ENCODE measurements at places on chromosomes 1 and 21.

- DNase-seq: no peak
Observed at GRCh38 chr1:154483941-154484803, 17.8 kb upstream of the TDRD10 start.

DNA sequence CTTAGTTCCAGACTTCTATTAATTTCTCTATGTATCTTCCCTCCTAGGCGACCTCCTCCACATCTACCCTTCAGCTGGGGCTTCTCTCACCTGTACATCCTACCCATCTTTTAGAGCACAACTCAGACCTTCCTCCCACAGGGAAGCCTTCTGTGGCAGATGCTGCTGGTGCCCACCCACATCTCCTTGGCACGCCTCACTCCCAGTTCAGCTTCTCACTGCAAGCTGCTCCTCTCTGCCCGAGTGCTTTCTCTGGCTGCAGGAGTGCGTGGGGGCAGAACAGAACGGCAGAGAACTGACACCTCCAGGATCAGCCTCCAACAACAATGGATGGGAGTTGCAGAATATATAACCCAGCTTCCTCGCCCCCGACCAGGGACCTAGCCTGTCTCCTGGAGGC lies 36.5 kb downstream of the ZBTB18 start:
- no peak for DNase-seq

GRCh38 chr1:91552091-91552490 lies 51.4 kb downstream of the CDC7 start:
- DNase-seq: no peak

- DNase-seq: no peak
Observed at GRCh38 chr1:85707267-85707989, 805 bp downstream of the ZNHIT6 start.
